Stimulated activated CD4-positive, alpha-beta T cell treated with anti-CD3 and anti-CD28 coated beads, Interleukin-15, amount 100 ng/mL, for 48 hours (primary cell): ENCODE measurements at places on chromosomes 4 and X.

DNA sequence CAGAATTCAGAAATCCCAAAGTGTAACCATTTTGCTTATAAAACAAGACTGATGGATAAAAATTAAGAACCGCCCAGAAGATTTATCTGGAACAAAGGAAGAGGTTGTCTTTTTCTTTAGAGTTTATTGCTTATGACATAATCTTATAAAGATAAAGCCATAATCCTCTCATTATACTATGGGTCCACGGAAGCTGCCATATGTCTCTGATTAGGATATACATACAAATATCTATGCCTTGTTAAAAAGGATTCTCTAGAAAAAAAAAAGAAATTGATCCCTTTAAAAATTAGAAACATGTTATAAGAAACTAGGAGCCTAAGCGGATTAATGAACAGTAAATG is 70.5 kb downstream of the RELL1 start:
- DNase-seq, result no peak

- no peak for DNase-seq
Measured at GRCh38 chrX:74295101-74295500, 8.9 kb upstream of the ZCCHC13 start.

DNA sequence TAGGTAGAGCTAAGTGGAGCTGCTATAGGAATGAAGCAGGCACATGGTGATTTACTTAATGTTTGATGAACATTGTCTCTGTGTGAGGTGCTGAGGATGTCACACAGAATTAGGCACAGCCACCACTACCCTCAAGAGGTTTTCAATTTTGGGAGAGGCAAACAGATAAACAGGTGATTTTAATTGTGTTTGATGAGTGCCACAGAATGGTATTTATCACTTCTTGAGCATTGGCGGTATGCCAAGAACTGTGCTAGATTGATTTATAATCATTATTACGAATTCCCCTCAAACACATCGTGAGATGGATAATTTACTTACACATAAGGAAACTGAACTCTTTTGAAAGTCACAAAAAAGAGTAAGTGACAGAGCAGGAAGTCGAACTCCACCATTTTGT is 74.8 kb downstream of the FREM3 start:
- no peak for DNase-seq

- DNase-seq, result no peak
Measured at GRCh38 chrX:11647138-11647537, 18.6 kb downstream of the ARHGAP6 start.

- DNase-seq, result no peak
Measured at GRCh38 chrX:7090641-7091040, 56.9 kb upstream of the STS start.

- no peak for DNase-seq
Measured at GRCh38 chr4:130077275-130077674, 981.3 kb downstream of the C4orf33 start.
